ENCODE measurements at places on chromosomes 3 and 15.

DNA sequence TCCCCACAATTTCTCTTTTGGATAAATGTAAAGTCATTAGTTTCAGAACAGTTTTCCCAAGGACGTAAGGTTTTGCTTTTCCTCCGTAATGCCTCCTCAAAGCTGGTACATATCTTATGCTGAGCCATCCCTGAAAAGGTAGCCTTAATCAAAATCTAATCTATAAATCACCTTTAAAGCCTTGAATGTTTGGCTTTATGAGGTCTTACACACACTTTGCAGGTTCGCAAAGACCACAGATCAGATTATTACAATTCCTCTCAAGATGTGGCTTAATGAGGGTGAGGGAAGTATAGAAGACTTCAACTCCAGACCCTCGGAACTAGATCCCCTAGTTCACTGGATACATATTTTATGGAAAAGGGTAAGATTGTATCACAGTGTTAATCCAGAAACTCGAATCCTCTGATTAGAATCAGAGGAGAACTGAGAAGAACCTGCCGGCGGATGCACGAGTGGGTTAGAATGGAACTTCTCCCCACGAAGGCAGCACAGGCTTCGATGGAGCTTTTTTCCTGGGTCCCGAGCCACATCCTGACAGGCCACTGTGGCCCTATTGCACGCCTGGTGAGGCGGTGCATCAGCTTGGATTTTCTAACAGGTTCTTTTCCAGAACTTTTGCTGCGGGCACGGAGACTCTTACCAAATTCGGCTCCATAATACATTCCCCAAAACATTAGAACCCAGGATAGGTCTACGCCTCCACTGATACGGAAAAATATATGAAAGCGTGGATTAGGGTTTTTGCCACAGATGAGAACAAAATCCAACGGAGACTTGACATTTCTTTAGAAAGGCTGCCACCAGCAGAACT, 1.2 kb downstream of the CTXND1 start:
- no peak overlapping the region for H3K27ac ChIP-seq
- peaks cover 5% of the 10 kb centered on the region for H3K27me3 ChIP-seq
- peak; percentile 8 for DNase-seq
- peaks cover 4% of the 10 kb centered on the region for H3K4me1 ChIP-seq
- H3K4me3 ChIP-seq, result peak overlapping the region; percentile 63

DNA sequence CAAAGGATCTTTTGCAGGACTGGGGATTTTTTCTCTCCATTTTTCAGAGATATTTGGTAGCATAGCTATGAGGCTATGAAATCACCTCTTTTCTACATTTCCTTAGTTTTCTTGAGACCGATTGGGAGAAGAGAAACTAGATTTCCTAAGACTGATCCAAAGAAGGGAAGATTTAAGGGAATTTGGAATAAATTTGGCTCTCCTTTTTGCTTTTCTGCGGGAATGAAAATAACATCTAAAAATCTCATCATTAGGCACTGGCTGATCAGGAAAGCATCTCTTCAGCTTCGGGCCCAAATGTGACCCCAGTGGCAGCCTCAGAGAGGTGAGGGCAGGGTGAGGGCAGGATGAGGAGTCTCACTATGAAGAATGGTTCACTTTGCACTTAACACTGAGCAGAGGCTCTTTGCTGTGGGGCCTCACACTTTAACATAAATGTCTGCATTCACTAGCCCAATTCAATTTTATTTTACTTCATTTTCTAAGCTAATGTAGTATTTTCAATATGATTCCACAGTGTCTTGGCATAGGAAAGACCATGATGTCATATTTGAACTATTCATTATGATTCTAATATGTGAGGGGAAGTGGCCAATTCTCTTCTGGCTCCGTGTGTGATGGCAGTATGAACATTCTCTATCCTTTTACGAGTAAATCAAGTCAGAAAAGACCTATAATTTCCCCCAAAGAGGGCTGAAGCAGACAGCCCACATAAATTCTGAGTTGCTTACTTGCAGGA, 193.2 kb downstream of the MEX3B start:
- H3K27ac ChIP-seq, result no peak overlapping the region
- H3K27me3 ChIP-seq, result no peaks in the 10 kb centered on the region
- no peaks in the 10 kb centered on the region for H3K36me3 ChIP-seq
- H3K4me3 ChIP-seq, result no peak overlapping the region
- no peak for DNase-seq

DNA sequence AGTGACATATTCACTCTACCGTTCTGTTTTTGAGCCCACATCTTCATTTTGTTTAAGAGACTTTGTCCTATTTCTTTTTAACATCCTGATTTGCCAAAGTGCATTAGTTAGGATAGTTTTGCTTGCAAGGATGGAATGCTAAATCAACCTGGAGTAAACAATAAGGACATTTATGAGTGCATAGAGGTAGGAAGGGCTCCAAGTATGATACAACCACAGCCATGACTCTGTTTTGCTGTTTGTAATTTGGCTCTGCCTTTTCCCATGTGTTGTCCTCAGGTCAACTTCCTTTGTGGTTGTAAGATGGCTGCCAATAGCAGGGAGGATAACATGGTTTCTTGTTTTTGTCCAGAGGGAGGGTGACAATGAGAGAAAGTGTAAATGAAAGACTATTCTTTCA, 66.4 kb upstream of the GOLIM4 start:
- H3K4me1 ChIP-seq, result no peaks in the 10 kb centered on the region
- DNase-seq, result no peak
- H3K27me3 ChIP-seq, result no peaks in the 10 kb centered on the region
- H3K4me3 ChIP-seq, result no peak overlapping the region

DNA sequence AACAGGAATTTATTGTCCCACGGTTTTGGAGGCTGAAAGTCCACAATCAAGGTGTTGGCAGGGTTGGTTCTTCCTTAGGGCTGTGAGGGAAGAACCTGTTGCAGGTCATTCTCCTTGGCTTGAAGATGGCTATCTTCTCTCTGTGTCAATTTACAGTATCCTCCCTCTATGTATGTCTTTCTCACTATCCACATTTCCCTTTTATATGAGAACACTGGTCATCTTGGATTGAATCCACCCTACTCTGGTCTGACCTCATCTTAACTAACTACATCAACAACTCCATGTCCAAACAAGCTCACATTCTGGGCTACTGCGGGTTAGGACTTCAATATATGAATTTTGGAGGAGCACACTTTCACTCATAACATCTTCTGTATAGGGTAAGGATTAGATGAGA, 61.9 kb downstream of the CLDN1 start:
- H3K4me1 ChIP-seq, result no peaks in the 10 kb centered on the region
- DNase-seq, result no peak
- H3K27ac ChIP-seq, result no peak overlapping the region
- no peaks in the 10 kb centered on the region for H3K36me3 ChIP-seq
- H3K27me3 ChIP-seq, result no peaks in the 10 kb centered on the region

GRCh38 chr15:48145923-48146322, 25.1 kb downstream of the SLC24A5 start:
- no peaks in the 10 kb centered on the region for H3K27me3 ChIP-seq
- peak overlapping the region; percentile 76 for H3K27ac ChIP-seq
- DNase-seq, result no peak
- no peaks in the 10 kb centered on the region for H3K4me1 ChIP-seq

DNA sequence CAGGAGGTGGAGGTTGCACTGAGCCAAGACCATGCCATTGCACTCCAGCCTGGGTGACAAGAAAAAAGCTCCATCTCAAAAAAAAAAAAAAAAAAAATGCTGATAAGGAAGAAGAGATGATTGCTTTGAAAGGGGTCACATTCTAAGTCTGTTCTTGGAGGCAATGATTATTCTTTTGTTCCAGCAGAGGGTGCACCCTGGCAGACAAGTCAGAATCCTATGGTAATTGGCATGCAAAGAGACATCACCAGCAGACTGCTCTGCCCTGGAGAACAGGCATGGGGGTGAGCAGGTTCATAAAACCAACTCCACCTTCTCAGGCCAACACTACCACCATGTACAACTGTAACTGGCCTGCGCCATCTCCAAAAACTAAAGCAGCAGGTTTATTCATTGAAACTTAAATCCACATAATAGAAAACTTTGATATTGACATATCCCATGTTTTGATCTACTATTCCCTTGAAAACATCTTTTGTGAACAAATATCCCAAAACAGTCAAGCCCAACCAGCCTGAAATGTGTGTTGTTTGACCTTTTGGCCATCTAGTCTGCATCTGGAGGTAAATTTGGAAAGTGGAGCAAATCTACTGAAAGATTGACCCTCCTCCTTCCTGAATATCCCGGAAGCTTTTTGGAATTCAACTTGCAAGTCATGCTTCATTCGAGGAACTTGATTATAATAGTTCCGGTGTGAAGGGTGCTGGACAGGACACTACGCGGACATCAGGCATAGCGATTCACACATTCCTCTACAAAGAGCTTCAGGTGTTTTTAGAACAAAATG, 100.3 kb downstream of the MECOM start:
- H3K27ac ChIP-seq, result peak overlapping the region; percentile 26
- H3K27me3 ChIP-seq, result no peaks in the 10 kb centered on the region
- no peak overlapping the region for H3K4me3 ChIP-seq

- no peaks in the 10 kb centered on the region for H3K36me3 ChIP-seq
- H3K27ac ChIP-seq, result peak overlapping the region; percentile 80
- H3K4me3 ChIP-seq, result no peak overlapping the region
- peaks cover 15% of the 10 kb centered on the region for H3K4me1 ChIP-seq
Measured at GRCh38 chr15:68608206-68608843, 29.5 kb downstream of the CORO2B start.

All from ascending aorta (tissue), 2 donors.